ENCODE measurements at places on chromosomes 2 and 18.

DNA sequence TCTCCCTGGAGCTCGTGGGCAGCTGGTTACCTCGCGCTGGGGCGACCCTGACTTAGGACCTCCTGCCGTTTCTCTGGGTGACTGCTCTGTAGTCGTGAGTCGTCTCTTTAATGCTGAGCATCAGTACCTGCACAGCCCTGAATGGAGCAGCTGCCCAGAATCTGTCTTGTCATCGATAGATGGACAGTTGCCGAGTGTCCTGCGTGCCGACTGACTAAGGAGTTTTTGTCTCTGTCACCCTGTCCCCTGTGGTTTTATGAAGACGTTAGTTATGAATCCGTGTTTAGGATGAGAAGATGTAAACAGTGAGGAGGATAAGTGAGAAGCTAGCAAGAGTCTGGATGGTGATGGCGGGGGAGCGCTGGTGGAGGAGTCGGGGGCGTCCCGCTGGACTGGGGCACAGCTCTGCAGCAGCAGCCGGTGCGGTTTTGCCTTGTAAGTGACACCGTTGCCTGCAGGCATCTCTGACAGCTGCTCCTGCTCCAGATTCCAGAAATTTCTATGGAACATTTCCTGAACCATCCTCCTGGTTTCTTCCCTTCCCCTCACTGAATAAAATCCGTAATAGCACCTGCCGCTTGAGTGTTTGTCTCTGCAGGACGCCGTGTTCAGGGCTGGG, 13.3 kb downstream of the AGAP1 start:
- DNase-seq: no peak

DNA sequence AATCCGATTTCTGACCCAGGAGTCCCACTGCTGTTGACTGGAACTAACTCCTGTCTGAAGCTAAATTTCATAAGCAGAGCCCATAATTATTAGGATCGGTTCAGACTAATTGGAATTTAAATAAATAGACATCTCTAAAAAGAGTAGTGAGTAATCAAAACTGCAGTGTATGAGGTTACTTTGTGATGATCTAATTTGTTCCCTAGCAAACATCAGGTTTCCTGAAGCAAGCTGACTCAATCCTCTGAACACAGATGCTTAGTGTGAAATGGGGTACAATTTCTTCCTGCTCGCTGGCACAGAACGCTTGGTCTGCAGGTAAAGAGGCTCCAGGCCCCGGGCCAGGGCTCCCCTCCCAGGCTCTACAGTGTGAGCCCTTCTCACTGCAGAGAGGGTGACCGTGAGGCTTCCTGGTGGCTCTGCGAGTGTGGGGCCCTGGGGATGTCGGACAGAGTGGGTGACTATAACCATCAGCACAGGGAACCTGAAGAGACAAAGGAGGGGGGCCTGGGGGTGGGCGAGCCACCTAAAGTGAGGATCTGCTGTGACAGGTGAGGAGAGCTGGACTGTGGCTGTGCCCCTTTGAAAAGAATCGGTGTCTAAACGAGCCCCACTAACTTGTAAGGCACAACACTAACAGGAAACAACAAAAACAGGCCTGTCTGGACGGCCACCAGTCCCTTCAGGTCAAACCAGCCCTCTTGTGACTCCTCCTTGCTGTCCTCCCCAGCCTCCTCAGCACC, 20.2 kb downstream of the CHST10 start:
- no peak for DNase-seq

GRCh38 chr2:182666674-182667314, 49.3 kb upstream of the DNAJC10 start:
- DNase-seq: no peak

- no peak for DNase-seq
Observed at GRCh38 chr2:59786684-59787083, 766.8 kb downstream of the BCL11A start.

GRCh38 chr2:127080226-127080937, 26.6 kb downstream of the BIN1 start:
- DNase-seq: no peak

GRCh38 chr2:47225061-47225783, 70.1 kb upstream of the STPG4 start:
- DNase-seq: no peak

GRCh38 chr2:45152691-45153090, 143.4 kb upstream of the SIX2 start:
- DNase-seq: no peak

DNA sequence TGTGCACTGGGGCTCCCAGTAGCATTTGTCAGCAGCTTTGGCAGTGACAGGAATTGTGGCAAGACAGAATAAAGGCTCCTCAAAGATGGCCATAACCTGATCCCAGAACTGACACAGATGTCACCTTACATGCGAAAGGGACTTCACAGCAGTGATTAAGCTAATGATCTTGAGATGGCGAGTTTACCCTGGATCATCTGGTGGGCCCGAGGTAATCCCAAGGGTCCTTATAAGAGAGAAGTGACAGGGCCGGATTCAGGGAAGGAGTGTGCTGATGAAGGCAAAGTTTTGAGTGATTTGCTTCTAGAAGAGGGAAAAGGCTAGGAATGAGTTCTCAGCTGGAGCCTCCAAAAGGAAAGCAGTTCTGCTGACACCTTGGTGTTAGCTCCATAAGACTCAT, 333.9 kb downstream of the LPIN1 start:
- DNase-seq: no peak

GRCh38 chr18:3183103-3183717, 36.6 kb downstream of the MYOM1 start:
- no peak for DNase-seq

- no peak for DNase-seq
Observed at GRCh38 chr18:32139835-32140283, 48.2 kb downstream of the RNF138 start.

- no peak for DNase-seq
Observed at GRCh38 chr2:18345848-18346247, 214.6 kb downstream of the RDH14 start.

DNA sequence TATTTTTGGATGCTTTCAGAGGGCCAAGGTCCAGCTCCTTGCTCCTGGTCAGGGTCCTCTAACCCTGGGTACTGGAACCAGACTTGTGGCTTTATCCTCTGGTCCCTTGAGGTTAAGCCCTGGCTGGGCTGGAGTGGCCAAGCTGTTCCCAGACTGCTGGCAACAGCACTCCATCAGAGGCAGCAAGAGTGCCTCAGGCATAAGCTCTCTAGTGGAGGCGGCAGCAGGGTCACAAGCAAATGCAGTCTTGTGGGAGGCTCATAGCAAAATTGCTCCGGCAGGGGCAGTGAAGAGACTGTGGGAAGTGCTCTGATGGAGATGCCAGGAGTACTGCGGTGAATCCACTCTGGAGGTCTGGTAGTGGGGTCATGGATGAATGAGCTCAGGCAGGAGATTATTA, 128.9 kb upstream of the OTOS start:
- DNase-seq: no peak

GRCh38 chr2:10052216-10052615, 8.9 kb downstream of the KLF11 start:
- no peak for DNase-seq

- no peak for DNase-seq
Observed at GRCh38 chr2:46509804-46510203, 30.4 kb downstream of the TMEM247 start.

DNA sequence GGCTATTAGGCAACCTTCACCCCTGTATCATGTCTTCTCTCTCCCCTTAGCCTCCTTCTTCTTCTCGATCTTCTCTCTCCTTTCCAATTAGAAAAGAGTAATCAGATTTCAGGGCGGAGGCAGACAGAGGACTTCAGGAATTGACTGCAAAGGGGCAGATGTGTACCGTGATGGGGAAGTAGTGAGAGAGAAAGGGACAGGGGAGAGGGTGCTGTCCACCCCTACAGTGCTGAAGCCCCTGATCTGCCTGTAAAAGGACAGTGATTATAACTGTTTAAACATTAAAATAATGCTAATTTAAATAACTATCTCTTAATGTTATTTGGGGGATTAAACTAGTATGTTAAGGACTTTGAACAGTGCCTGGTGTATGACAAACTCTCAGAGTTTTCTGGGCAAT, 178.5 kb downstream of the ACTR3 start:
- no peak for DNase-seq

DNA sequence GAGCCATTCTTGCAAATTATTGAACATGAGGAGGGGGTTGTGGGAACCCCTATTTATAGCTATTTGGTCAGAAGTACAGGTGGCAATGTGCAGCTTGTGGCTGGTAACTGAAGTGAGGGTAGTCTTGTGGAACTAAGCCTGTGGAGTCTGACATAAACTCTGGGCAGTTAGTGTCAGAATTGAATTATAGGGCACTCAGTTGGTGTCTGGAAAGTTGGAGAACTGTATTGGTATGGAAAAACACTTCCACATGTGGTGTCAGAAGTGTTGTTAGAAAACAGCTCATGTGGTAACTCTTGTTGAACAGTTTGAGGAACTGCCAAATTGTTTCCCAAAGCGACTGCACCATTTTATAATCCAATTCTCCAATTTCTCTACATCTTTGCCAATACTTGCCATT, 7.5 kb downstream of the RALBP1 start:
- no peak for DNase-seq

GRCh38 chr18:54162431-54162830, 62.0 kb downstream of the MBD2 start:
- DNase-seq: no peak

DNA sequence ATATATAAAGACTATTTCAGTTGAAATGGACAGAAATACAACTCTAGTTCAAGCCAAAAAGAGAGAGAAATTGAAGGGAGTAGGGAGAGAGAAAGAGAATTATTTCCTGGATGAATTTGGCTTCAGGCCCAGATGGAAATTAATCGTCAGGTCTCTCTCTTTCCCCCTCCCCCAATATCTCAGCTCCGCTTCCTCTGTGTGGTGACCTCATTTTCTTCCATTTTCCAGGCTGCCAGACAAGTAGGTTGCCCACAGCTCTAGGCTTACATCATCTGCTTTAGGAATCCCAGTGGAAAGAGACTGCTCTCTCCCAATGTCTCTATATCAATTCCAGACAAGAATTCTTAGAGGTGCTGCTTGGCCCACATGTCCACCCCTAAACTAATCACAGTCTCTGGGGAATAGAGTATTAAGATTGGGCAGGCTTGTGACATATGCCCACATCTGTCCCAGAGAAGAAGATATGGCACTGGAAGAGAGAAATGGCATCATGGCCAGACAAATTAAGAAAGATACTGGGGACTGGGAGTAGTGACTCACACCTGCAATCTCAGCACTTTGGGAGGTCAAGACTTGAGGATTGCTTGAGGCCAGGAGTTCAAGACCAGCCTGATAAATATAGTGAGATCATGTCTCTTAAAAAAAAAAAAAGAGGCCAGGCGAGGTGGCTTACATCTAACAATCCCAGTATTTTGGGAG, 37.2 kb upstream of the CFAP36 start:
- no peak for DNase-seq

GRCh38 chr2:191629001-191629453, 48.9 kb upstream of the NABP1 start:
- no peak for DNase-seq

DNA sequence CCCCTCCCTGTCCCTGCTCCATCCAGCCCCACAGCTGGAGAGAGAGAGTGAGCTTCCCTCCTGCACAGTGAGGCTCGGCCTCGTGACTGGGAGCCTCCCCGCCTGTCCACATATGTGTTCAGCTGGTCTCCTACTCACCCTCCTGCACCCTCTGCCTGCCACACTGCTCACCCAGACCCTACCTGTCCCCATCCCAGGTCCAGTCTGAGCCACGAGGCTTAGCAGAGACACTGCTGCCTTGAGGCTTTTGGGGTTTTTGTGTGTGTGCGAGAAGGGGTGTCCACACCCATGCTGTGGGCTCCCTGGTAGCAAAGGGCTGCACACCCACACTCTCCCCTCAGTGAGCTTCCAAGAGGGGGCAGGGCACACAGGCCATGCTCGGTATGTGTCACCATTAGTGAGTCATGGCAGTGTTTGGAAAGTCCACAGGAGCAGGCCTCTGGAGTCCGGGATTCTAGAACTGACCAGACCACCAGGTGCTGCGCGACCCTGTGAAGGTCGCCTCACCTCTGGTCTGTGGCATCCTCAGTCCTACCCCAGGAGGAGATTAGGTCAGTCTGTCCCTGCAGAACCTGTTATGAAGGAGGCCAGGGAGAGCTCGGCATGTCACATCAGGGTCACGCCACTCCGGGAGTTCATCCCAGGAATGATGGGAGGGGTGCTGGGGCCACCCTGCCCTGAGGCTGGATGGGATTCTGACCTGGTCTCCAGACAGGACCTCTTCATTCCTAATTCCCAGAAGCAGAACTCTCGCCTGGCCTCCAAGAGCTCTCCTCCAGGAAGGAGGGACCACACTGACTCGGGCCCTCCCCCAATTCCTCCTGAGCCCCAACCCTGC, 39.9 kb upstream of the SMAD7 start:
- DNase-seq: no peak

DNA sequence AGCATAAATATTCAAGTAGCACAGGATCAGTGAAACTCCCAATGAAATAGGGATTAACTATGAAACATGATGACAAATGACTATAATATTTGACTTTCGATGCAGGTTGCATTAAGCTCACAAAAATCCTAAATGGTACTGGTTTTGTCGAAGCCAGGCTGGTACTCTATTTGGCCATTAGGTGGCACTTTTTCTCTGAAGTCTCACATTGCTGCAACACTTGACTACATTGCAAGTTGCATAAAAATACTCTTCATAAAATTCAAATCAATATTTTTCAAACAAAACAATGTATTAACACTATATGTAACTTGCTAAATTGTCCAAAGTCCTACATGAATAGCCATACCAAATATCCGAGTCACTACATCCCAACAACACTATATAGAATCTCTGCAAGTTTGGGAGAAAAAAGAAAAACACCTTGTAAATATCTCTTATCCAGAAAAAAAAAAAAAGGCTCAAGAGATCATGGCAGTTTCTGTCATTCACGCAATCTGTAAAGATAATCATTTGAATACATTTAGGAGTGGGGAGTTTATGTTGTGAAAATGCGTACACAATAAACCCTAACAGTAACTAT, 9.5 kb downstream of the RTTN start:
- DNase-seq: no peak

GRCh38 chr2:236919209-236919608, 166.5 kb upstream of the COPS8 start:
- no peak for DNase-seq

- no peak for DNase-seq
Observed at GRCh38 chr18:74589811-74590210, 7.9 kb upstream of the ZNF407 start.

DNA sequence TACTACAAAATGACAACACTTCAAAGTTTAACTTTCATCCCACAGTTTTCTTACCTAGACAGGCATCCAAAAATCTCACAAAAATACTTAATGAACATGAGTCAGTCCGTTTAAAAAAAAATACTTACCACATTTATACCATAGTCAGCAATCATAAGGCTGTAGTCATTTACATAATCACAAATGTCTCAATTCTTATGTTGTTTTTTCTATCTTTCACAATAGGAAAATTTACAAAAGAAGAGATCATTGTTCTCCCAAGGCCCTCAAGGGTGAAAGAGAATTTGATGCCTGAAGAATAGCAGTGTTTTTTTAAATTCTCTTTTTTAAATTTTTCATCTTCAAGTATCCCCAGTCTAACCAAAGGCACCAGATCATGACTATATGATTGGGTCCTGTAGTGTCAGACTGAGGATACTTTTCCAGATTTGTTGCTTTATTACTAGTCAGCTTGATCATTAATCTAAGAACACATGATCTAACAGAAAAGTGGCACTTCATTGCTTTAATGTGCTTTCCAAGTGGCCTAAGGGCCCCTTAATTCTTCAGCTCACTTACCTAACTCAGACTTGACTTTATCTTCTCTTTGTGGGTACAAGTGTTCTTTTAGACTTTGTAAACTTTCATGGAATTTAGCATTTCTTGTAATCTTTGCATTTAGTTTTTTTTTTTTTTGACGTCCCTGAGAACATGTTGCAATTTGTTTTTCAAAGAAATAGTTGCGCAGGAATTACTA, 4.7 kb downstream of the SCYGR5 start:
- DNase-seq: no peak

GRCh38 chr2:190097115-190097514, 34.6 kb upstream of the MSTN start:
- DNase-seq: no peak
